ENCODE measurements at places on chromosomes 2 and 18.

DNA sequence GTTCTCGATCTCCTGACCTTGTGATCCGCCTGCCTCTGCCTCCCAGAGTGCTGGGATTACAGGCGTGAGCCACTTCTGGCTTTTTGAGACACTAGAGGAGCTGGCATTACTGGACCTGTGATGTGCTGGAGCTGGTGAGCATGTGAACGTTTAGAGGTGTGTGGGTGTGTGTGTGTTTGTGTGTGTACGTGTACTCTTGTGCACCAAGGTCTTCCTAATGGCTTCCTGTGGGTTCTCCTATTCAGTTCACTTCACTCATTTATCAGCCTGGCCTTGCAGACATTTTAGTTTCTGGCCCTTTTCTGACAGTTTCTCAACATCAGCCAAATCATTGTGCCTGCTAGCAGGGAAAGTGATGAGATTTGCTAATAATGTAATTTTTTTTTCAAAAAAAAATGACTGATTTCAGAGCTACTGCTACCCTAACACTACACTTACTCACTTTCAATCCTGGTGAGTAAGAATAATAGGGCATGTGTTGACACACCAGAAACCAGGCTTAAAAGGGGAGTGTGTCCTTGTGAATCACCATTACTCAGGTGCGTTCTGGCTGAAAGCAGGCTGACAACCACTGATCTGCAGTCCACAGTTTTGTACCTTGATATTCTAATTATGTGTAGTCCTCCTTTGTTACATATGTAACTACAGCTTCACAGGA is 41.0 kb upstream of the ACTR3 start:
- DNase-seq, result no peak

DNA sequence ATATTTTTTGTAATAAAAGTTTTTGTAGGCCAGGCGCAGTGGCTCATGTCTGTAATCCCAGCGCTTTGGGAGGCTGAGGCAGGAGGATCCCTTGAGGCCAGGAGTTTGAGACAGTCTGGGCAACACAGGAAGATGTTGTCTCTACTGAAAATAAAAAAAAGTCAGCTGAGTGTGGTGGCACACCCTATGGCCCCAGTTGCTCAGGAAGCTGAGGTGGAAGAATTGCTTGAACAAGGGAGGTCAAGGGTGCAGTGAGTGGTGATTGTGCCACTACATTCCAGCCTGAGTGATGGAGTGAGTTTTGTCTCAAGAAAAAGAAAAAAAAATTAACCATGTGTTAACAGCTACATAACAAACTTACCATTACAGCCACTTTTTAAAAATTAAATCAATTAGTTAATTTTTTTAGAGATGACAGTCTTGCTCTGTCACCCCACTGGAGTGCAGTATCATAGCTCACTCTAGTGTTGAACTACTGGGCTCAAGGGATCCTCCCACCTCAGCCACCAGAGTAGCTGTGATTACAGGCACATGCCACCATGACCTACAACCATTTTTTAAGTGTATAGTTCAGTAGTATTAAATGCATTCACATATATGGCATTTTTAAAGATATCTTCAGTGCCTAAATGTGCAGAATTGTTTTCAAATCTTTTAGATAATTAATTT is 67.2 kb upstream of the ACYP2 start:
- peak; percentile 11 for DNase-seq

DNA sequence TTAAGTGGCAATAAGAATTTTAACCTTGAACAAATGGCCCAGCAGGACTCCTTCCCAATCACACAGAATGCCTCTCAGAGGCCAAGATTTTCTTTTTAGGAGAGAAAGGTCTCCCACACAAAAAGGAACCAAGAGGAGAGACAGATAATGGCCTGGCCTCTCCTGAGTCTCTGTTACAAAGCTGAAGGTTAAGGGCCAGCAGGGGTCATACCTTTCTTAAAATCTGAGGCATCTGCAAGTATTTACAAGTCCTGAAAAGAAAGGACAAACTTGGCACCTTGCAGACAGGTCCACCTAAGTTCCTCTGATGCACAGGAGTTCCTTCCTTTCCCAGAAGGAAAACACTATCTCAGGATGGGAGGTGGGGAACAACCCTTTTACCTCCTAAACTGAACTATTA is 142.3 kb downstream of the TMEM163 start:
- DNase-seq, result no peak

- DNase-seq, result no peak
Measured at GRCh38 chr2:197947219-197947757, 142.9 kb downstream of the PLCL1 start.

DNA sequence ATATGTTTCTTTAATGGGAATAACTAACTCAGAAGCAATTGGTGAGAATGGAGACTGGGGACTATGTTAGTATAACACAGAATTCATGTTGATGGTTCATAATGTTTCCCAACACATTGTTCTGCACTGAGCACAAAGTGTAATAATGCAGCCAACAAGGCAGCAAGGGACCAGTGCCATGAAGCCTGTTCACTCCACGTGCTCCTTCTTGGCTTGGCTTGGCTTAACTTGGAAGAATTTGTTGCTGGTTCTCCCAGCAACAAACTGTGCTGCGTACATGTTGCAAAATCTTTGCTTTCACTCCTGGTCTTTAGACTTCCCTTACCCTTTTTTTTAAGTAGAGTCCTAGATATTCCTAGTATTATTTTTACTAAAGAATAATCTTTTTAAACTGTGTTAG is 129.7 kb downstream of the MAP3K20 start:
- DNase-seq, result no peak

- no peak for DNase-seq
Measured at GRCh38 chr2:149816756-149817551, 229.4 kb upstream of the MMADHC start.

- DNase-seq, result no peak
Measured at GRCh38 chr18:2997846-2998564, 14.9 kb downstream of the LPIN2 start.

DNA sequence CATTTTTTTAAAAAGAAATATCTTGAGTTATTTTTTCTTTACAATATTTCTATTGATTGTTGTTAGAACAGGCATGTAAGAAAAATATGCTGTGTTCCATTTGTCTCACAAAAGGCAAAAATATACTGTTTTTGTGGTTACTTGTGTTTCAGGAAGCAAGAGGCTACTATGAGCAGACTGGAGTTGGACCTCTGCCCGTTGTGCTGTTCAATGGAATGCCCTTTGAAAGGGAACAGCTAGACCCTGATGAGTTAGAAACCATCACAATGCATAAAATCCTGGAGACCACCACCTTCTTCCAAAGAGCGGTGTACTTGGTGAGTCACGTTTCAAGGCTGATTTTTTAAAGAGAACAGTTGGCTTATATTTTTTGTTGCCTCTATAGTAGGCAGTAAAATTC is 54.7 kb downstream of the UGGT1 start:
- DNase-seq, result no peak

DNA sequence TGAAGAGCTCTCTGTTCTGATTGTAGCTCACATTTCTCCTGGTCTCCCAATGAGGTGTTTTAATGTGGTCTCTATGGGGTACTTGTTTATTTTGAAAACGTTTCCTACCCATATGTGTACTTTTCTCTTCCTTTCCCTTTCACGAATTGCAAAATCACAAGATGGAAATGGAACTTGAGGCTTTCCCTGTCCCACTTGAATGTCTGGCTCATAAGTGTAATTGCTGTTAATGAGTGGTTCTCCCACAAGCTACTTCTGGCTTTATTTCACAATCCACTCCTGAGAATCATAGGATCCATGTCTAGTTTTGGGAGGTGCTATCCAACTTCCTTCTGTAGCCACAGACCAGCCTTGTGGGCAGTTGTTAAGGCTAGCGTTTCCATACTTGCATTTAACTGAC is 81.1 kb upstream of the CAVIN2 start:
- DNase-seq, result peak; percentile 6

DNA sequence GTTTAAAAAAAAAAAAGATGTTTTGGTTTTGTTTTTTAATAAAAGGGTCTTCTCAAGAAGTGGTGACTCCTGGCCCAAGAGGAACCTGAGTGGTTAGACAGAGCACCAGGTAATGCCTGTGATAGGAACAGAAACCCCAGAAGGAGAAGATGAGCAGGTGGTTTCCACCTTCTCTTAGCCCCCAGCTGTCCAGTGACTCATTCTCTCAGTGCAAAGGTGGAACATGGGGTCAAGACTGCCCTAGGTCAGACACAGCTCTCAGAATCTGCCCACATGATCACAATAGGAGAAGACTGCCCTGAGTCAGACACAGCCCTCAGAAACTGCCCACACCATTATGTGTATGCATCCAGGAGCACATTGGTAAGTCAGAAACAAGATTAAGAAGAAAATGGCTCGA is 61.8 kb downstream of the TBC1D8 start:
- DNase-seq, result peak; percentile 22

DNA sequence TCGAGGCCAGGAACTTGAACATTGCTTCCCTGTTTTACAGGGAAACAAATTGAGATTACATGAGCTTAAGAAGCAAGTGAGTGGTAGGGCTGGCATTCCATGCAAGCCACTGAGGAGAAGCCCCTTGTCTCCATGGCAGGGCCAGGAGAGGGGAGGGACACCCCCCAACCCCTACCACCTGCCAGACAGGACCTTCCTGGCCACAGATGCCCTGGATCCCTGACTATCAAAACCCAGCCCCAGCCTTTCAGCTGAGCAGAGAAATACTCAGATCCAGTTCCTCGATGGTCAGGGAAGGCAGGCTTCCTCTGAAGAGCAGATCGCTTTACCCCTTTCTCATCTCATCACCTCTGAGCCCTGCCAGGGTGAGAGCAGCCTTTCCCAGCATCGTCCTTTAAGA is 53.8 kb upstream of the ALPP start:
- no peak for DNase-seq

DNA sequence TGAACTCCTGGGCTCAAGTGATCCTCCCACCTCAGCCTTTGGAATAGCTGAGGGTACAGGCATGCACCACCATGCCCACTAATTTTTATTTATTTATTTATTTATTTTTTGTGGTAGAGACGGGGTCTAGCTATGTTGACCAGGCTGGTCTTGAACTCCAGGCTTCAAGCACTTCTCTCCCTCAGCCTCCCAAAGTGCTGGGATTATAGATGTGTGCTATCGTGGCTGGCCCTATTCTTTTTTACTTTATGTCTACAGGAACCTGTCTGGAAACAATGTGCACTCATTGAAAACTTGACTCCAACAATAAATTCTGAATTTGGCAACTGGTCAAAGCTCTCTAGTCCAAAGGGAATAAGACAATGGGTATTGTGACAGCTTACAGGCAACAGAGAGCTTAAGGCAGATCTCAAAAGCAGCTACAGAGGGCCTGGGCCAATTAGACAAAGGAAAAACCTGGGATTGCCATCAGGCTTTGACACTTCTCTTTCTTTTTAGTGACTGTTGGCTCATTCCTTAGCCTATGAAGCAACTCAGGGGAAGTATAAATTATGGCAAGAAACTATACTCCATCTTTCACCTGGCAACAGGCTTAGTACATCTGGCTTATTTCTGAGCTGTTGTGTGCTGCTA is 55.1 kb upstream of the RAPGEF4 start:
- no peak for DNase-seq

GRCh38 chr18:67376372-67376771 is 140.1 kb downstream of the DSEL start:
- DNase-seq, result no peak

DNA sequence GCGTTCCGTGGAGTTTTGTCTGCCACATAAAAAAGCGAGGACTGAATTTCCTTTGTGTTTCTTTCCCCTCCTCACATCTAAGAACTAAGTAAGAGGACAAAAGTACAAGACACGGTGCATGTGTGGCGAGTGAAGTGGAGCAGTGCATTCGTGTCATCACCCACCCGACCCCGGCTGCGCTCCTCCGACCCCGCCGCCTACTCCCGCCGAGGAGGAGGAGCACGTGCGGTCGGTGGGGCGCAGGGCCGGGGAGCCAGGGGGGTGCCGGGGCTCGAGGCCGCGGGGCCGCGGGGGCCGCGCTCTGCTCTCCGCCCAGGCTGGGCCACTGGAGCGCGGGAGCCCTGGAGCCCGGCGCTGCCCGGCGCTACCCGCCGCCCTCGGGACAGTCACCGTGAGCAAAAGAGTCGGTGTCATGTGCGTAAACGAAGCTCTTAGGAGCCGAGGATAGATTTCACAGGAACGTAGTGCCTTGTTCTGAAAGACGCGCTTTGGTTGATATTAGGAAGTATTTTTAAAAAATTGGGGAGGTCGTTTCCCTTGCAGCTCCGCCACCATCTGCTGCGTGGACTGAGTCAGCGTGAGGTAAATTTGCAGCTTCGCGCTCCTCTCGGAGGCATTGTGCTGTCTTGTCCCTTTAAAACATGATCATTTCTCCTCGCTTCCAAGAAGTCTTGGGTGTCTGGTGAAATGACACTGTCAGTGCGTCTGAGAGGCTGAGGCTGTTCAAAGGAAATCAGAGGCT is 11.0 kb downstream of the TBR1 start:
- DNase-seq, result no peak

DNA sequence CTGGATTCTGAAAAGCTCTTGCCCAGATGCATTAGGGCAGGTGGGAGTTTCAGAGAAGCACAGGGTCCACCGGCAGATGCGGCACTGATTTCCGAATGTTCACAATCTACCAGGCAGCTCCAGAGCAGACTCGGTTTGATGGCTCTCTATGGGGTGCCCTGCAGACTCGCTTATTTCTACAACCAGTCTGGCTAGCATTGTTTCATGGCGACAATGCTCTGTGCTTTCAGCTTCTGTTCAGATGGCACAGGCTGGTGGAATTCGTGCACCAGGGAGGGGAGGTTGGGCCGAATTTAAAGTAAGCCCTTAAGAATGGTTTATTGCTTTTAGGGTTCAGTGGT is 9.9 kb downstream of the MYT1L start:
- DNase-seq, result no peak

DNA sequence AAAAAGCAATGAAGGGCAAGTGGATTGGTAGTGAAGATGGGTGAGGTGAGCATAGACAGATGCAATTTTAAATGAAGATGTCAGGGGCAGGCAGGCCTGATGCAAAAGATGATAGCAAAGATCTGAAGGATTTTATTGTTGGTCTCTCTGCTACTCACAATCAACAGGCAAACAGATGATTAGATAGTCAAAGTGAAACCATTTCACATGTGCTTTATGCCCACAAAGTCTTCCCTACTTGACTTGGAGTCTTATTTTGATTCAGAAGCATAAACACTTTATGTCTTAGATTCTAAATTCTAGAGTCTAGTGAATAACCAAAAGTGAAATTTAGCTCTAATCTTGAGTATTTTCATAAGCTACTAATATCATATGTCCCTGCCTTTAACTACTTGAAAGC is 153.8 kb upstream of the HNRNPA3 start:
- DNase-seq, result no peak

- DNase-seq, result no peak
Measured at GRCh38 chr2:5263291-5263690, 428.9 kb upstream of the SOX11 start.

DNA sequence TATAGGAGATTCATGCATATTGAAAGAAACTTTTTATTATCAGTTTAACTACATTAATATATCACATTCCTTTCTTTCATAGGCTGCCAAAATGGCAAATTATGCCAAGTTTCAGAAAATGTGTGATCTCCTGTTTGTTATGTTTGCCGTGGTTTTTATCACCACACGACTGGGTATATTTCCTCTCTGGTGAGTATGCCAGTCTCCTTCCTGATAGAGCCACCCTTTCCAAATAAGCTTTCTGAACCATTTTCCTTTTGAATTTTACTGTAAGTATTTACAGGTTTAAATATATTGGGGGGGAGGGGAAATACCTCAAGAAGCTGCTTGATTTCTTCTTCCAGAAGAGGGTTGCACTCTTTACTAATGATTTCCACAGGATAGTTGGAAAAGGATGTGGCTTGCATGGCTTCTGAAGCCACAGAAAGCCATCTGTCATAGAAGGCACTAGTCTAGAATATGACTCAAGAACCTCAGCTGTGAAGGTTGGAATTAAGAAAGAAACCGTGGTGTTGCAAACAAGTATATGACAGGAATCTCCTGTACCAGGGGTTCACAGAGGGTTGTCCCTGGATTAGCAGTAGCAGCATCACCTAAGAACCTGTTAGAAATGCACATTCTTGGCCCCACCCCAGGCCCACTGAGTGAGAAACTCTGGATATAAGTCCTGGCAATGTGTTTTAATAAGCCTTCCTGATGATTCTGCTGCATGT is 84.5 kb upstream of the NOSTRIN start:
- no peak for DNase-seq

All from NB4 (cell line).